NCI-H1436 (cell line): ENCODE measurements at places on chromosomes 12 and 14.

DNA sequence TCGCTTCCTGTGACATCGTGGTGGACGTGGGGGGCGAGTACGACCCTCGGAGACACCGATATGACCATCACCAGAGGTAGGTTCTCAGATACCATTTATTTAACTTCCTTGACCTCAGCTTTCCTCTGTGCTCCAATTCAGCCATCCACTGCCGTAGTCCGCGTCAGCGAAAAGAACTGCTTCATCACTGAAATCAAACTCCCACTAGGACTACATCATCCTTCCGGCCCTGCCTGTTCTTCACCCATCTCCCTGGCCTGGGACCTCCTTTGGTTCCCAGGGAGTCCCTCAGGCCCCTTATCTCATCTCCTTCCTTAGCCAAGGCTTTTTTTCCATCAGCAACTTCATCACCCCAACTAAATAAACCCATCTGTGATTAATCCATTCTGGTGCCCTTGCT, 692 bp downstream of the MYG1 start:
- no peak for DNase-seq

DNA sequence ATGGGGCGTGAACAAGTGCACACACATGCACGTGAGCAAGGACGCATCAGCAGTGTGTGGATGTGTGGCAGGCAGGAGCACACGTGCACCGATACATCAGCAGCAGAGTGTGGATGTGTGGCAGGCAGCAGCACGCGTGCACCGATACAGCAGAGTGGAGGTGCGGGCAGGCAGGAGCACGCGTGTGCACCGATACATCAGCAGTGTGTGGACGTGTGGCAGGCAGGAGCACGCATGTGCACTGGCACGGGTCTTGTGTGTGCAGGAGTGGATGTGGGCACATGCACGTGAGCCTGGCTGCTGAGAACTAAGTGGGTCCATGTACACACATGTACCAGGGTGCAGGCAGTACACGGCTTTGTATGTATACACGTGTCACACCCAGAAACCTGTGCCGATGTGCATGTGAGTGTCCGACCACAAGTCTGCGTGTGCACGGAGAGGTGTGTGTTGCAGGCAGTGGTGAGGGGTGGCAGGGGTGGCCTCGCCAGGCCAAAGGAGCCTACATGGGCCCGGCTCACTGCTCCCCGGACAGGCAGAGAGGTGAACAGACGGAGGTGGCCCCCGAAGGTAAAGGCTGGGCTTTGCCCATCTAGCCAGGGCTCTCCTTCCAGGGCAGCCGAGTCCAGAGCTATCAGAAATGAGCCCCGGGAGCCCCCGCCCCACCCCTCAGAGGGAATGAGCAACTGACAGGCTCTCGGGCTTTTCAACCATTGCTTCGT, 53.9 kb downstream of the RFLNA start:
- DNase-seq, result no peak

DNA sequence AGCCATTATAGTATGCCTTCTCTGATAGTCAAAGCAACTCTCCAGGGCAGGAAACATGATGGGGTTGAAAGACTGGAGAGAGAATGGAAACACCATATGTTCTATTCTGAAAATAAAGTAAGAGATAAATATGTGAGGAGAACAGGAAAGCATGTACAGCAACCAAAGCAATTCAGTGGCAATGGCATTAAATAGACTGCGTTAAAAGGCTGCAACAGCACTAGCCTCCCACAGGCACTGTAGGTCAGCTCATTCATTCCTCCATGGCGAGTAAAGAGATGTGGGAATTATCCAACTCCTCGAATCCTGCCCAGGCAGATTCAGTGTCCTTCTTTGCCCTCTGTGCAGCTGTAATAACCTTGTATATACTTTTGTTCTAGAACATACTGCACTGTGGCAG, 43.8 kb downstream of the ANO6 start:
- no peak for DNase-seq

GRCh38 chr12:26056335-26056734, 68.5 kb downstream of the BHLHE41 start:
- no peak for DNase-seq

GRCh38 chr12:132415327-132416120, 74.4 kb upstream of the FBRSL1 start:
- no peak for DNase-seq

DNA sequence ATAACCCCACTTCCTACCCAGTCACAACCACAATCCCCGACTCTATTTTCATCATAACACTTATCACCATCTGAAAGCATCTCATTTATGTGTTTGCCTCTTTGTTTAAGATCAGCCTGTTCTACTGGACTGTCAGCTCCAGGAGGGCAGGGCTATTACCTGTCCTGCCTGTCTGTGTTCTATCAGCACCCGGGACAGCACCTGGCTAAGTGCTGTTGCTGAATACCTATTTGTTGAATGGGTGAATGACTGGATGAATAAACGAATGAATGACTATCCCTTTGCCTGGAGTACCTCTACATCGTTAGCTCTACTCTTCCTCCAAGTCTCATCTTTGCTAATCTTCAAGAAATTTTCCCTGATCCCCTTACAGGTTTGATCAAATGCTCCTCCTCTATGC, 69.0 kb downstream of the WSCD2 start:
- no peak for DNase-seq

- no peak for DNase-seq
Measured at GRCh38 chr12:19052689-19053088, 76.8 kb upstream of the PLEKHA5 start.

DNA sequence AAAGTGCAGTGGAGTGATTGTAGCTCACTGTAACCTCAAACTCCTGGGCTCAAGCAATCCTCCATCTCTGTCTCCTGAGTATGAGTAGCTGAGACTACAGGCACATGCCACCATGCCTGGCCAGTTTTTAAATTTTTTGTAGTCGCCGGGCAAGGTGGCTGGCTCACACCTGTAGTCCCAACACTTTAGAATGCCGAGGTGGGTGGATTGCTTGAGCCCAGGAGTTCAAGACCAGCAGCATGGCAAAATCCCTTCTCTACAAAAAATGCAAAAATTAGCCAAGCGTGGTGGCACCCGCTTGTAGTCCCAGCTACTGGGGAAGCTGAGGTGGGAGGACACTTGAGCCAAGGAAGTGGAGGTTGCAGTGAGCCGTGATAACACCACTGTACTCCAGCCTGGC, 219.5 kb downstream of the KLHL28 start:
- DNase-seq, result no peak

DNA sequence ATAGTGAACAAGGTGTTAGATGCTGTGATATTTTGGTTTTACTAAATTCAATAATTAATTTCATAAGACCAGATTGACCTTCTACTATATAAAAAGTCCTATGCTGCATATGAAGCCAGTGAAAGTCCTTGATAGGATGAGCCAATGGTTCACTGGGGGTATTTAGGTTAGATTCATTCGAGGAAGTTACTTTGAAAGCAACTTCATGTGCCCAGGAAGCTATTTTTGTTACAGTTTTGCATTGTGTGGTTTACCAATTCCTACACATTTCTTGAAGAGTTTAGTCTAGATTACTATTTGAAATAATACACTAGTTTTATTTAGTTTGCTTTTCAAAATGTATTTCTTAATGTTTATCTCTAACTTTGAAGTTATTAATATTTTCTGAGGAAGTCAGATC, 58.5 kb upstream of the RMST start:
- no peak for DNase-seq

DNA sequence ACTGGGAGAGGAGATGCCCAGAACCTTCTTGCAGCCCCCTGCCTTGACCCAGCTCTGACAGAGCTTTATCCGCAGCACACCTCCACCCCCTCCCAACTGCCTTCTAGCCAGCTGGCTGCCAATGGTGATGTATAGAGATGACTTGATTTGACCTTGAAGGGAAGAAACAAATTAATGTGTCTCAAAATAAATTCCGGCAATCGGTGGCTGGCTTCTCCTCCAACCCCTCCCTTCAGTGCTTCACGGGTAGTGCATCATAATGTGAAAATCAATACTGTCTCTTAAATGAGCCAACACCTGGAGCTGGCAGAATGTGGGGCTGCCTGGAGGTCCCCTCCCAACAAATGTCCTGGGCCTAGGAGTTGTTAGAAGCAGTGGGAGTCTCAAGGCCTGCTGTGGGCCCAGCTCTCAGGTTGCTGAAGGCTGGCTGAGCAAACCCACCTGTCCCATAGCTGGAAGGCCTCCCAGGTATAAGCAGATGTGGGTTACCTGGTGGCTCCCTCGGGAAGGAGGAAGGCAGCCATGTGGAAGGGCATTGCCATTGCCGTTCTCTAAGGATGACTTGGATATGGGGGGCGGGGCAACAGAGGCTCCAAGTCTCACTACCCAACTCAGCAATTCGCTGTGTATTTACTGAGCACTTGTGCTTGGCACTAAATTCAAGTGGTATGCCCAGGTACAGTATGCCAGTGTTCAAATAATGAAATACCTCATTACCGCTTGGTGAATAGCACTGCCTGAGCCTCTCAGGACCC, 23.2 kb downstream of the HSPB8 start:
- no peak for DNase-seq

GRCh38 chr14:101248840-101249675, 312.2 kb upstream of the DIO3 start:
- no peak for DNase-seq

DNA sequence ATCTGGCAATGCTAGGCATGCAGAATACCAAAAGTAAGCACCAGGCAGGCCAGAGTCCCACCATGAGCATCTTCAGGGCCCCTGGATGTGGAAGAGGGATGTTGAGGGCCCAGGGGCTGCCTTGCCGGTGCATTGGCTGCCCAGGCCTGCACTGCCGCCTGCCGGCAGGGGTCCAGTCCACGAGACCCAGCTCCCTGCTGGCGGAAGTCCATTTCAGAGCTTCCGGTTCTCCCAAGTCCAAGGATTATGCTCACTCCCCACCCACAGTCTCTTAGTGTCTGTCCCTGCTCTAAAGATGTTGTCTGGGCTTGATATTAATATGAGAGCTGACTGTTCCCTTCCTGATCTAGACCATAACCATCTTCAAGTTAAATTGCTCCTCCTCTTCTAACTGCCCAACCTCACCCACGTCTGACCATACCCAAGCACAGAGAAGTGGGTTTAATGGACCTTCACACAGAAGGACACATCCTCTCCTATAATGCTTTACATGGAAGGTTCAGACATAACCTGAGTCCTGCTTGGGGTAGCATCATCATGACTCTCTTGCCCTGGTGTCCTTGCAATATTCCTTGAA, 117.4 kb downstream of the DAD1 start:
- no peak for DNase-seq

DNA sequence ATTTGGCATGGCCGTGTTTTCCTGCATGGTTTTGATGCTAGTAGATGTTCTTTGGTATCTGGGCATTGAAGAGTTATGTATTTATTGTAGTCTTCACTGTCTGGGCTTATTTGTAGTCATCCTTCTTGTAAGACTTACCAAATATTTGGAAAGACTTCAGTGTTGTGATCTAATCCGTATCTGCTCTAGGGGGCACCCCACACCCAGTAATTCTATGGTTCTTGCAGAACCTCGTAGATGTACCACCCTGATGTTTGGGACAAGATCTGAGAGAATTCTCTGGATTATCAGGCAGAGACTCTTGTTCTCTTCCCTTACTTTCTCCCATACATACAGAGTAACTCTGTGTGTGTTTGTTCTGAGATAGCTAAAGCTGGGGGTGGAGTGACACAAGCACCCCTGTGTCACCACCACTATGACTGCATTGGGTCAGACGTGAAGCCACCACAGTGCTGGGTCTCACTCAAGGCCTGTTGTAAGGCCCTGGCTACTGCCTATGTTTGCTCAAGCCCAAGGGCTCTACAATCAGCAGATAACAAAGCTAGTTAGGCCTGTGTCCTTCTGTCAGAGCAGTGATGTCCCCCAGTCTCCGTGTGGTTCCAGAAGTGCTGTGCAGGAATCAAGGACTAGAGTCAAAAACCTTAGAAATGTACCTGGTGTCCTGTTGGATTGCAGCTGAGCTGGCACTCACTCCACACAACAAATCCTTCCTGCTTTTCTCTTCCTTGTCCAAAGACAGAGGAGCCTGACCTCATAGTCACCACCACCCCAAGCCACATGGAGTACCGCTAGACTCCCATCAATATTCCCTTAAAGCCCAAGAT, 9.6 kb downstream of the RDH16 start:
- no peak for DNase-seq

- DNase-seq, result no peak
Measured at GRCh38 chr14:28783664-28784063, 17.1 kb downstream of the FOXG1 start.
